ENCODE measurements at places on chromosomes 7 and 10.

- DNase-seq, result no peak
These were observed 3.5 kb upstream of the CPA4 start for GRCh38 chr7:130289478-130289877.

DNA sequence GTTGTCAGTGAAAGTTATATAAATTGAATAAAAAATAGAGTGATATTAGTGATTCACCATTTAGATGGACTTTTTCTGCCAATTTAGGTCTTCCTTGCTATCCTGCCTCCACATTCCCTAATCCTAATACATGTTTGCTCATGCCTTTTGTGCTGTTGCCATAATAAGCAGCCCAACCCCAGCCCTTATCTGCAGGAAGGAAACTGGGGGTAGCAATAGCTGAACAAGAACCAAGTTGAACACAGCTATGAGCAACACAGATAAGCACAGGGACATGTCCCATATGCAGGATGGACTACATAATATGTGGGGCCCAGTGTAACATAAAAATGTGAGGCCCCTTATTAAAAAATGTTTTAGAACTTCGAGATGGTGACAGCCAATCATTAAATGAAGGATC, 91.2 kb upstream of the AHR start:
- no peak for DNase-seq

DNA sequence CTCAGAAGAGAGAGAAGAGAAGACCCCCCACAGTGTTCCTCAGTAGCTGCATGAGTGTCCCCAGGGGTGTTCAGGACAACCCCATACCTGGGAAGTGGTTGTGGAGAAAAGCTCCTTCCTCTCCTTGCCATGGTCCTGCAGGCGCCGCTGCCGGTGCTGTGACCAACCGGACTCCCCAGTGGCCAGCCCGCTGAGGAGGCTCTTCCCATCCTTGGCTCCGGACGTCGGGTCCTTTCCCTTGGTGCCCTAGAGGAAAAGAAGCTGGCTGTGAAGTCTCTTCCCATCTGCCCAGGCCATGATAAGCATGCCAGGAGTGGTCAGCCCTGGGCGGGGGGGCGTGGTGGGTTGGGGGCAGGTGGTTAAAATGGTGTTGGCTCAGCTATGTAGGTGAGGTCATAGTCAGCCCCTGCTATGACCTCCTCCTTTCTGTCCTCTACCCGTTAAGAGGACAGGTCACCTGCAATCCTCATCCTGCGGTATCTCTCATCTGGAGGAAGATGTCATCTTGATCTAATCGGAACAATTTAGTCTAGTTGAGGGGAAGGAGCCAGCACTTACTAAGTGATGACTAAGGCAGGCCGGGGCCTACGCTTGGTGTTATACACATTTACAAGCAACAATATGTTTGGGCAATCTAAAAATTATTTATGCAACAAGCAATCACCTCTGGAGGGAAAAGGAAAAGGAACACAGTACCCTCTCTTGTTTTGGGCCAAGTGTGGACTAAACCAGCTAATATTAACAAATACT, 13.2 kb downstream of the WDR91 start:
- no peak for DNase-seq

DNA sequence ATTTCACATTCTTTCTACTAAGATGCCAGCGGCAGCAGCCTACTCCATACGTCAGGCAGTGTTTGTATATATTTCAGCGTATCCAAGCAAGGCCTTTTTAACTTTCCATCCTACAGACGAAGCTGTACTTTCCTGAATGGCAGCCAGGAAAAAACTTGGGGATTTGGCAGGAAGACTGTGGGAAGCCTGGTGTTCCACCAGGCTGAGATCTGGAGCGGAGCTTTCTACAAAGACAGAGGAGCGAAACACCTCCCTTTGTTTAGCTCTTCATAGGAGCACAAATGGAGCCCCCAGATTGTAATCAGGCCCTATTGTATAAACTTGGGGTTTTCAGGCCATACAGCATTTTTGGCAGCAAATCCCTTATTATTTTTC, 143.8 kb downstream of the TES start:
- no peak for DNase-seq

DNA sequence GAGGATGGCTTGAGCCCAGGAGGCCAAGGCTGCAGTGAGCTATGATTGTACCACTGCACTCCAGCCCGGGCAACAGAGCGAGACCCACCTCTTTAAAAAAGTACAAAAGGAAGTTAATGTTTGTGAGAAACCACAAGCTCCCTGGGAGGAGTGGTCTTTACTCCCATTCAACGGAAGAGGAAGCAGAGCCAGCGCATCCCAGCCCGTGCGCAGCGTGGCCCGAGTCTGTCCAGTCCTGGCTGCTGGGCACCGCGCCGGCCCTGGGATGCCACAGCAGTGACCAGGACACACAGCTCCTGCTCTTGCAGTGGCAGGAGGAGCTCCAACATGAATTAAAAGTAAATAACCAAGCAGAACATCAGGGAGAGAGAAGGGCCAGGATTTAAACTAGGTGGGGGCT, 68.4 kb downstream of the ELFN1 start:
- DNase-seq, result no peak

GRCh38 chr10:3853016-3853415, 68.0 kb upstream of the KLF6 start:
- DNase-seq, result no peak

- DNase-seq, result peak; percentile 32
These were observed 219.9 kb downstream of the CELF2 start for GRCh38 chr10:11237571-11237970.
